ENCODE measurements at places on chromosomes 5 and 9. TPM values are rescaled to one million over a fixed set of nuclear protein-coding genes. Genes with fewer than 3 reads are reported as not detected.

Gene MYOT
- total RNA-seq = not detected

Gene SLC6A19
- total RNA-seq = not detected

Gene NRG2
- total RNA-seq = under 0.01 TPM

Gene RNF183
- 0.38 TPM for total RNA-seq

Gene C8G
- total RNA-seq = 0.79 TPM

Gene MSMP
- total RNA-seq = not detected

Gene LCN15
- not detected for total RNA-seq

Gene GPR150
- total RNA-seq = 0.26 TPM

Gene PCDHB3
- total RNA-seq = 0.13 TPM

Gene GLRA1
- total RNA-seq = not detected

Gene TRPM6
- 0.26 TPM for total RNA-seq

Gene MAMDC2
- total RNA-seq = 0.53 TPM

Gene TICAM2
- 0.38 TPM for total RNA-seq

Gene MUSK
- not detected for total RNA-seq

Gene AK8
- 0.26 TPM for total RNA-seq

Gene MYO10
- total RNA-seq = 39.5 TPM

Gene LRRC19
- total RNA-seq = not detected

Gene NFIB
- total RNA-seq = 11.9 TPM

Gene SCGB3A2
- not detected for total RNA-seq

Gene ANKRD31
- total RNA-seq = 0.26 TPM

Gene IL6ST
- total RNA-seq = 50.8 TPM

Gene SGCD
- 0.77 TPM for total RNA-seq

Gene HAND1
- not detected for total RNA-seq

Gene GLIPR2
- 1.8 TPM for total RNA-seq

Gene FOXD1
- total RNA-seq = 2.3 TPM

Gene BARHL1
- total RNA-seq = not detected

Gene KCNT1
- not detected for total RNA-seq

Gene MCIDAS
- 0.13 TPM for total RNA-seq
